ENCODE measurements at places on chromosomes 7 and 10. TPM values are rescaled to one million over a fixed set of nuclear protein-coding genes. Genes with fewer than 3 reads are reported as not detected.

The SNCG gene
- total RNA-seq: 123 TPM

The MEOX2 gene
- 35.9 TPM for total RNA-seq

The TPST1 gene
- 38.8 TPM for total RNA-seq

The OR9A2 gene
- total RNA-seq: not detected

The RTKN2 gene
- total RNA-seq: 0.29 TPM

The IRF5 gene
- 15.5 TPM for total RNA-seq

The CALCR gene
- not detected for total RNA-seq

The TYW1 gene
- total RNA-seq: 15.9 TPM

The BLNK gene
- total RNA-seq: 4.1 TPM

The LIPM gene
- total RNA-seq: not detected

The NEURL1 gene
- 0.16 TPM for total RNA-seq

The PIK3CG gene
- total RNA-seq: 5.9 TPM

The NMT2 gene
- total RNA-seq: 20.4 TPM

Measured in aorta (tissue), 5 donors.